ENCODE measurements at places on chromosomes 3 and 15.

DNA sequence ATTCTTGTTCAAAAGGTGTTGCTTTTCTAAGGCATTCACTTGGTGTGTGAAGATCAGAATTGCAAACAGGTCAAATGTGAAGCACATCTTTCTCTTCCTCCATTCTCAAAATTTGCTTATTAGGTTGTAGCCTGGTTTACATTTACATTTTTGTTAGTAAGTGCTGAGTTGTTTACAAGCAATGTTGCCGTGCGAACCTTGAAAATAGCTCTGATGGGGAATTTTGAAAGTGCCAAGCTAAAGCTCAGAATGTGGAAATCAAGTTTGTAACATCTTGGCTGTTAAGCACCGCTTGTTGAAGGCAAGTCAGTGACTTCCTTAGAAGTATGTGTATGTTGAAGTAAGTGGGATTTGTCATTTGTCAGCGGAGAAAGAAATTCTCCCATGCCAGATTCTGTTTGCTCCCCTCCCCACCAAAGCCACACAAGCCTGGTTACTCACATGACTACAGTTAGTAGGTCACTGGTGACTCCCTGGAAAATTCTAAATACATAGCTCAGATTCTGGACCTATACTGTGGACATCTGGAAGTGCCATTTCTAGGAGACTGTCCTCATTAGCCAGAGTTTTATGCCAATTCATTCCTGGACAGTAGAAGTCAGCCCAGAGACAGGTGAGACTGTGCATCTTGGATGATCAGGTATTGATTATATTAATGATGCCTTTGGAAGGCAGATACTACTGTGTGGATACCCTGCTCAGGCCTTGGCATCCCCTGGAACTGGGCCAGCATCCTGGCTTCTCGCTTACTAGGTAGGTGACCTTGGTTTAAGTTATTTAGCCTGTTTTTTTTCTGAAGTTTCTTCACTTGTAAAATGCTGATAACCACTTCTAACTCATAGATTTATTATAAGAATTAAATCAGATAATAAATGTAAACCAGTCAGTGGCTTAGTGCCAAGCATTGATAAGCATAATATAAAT, 390.6 kb upstream of the SEMA6D start:
- no peak for DNase-seq

- peak; percentile 55 for DNase-seq
Observed at GRCh38 chr3:175297216-175297615, 438.1 kb downstream of the NAALADL2 start.

- DNase-seq, result no peak
Observed at GRCh38 chr3:12886106-12886679, 44.8 kb upstream of the RPL32 start.

GRCh38 chr3:181534781-181535221, 176.9 kb upstream of the SOX2 start:
- no peak for DNase-seq

- DNase-seq, result peak; percentile 74
Observed at GRCh38 chr15:63909819-63910437, 76.2 kb upstream of the HERC1 start.

- no peak for DNase-seq
Observed at GRCh38 chr15:95868450-95868849, 462.1 kb upstream of the NR2F2 start.

DNA sequence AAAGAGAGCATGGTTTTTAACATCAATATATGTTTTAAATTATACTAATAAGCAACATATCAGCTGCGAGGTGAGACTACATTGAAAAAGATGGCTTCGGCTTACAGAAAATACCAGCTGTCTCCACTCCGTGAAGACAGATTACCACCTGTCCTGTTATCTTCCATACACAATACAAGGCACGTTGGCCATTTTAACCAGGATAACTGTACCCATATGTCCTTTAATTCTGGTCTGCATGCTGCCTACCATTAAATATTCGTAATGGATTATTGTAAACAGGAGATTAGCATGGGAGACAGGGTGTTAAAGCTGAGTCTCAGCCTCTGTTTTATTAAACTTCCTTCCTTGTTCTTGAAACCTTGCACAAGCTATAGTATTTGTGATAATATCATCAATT, 855.5 kb downstream of the ROBO1 start:
- DNase-seq, result no peak

GRCh38 chr3:37974121-37975083, 16.2 kb upstream of the VILL start:
- DNase-seq, result peak; percentile 57

GRCh38 chr15:77010857-77011256, 15.9 kb downstream of the PSTPIP1 start:
- no peak for DNase-seq

DNA sequence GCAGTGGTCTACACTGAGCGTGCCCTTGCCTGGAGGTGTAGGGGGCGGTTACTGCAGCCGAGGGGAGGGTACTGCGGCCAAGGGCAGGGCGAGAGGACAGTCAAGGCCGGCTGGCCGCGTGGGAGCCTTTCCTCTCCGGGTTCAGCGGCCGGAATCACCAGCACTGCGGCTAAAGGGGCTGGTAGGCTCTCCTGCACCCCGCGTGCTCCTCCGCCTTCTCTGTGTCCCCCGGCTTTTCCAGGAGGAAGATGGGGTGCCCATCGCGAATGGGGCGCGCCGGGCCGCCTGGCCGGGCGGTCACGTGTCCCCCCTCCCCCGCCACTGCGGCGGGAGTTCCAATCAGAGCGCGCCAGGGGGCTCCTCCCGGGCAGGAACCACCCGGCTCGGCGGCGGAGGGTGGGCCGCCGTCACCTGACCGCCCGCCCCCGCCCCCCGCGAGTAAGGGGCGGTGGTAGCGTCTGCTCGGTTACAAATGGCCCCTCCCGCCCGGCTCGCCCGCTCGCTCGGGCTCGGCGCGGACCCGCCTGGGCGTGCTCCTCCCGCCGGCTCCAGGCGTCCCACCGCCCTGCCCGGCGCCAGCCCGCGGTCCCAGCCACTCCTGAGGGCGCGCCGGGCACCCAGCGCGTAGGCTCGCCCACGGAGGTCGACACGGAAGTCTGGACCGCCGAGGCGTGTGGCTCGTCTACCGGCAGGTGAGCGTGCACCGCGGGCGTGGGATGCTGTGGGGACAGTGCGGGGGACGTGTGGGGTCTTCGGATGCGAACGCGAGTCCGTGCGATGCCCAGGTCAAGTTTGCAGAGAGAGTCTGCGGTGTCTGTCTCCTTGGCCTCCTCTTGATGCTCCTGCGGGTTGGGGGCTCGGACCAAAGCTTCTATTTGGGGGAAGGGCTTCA, 242.6 kb upstream of the TOPAZ1 start:
- DNase-seq, result peak; percentile 43

All from fibroblast of skin of right quadriceps (primary cell).